ENCODE measurements at places on chromosomes 2 and 18. TPM values are rescaled to one million over a fixed set of nuclear protein-coding genes. Genes with fewer than 3 reads are reported as not detected.

ANKRD30B gene
- 10.5 TPM for polyA plus RNA-seq

NCK2 gene
- 67.7 TPM for polyA plus RNA-seq

RBM44 gene
- polyA plus RNA-seq: 21.1 TPM

ACTR3 gene
- 180 TPM for polyA plus RNA-seq

BOLL gene
- polyA plus RNA-seq: 256 TPM

GALNT13 gene
- polyA plus RNA-seq: 0.92 TPM

SNORC gene
- polyA plus RNA-seq: 7.3 TPM

TSPYL6 gene
- 53.9 TPM for polyA plus RNA-seq

ACP1 gene
- 136 TPM for polyA plus RNA-seq

THSD7B gene
- polyA plus RNA-seq: 2.1 TPM

CERKL gene
- polyA plus RNA-seq: 0.62 TPM

SERPINB5 gene
- polyA plus RNA-seq: 15.6 TPM

ILKAP gene
- 44.8 TPM for polyA plus RNA-seq

UGT1A10 gene
- polyA plus RNA-seq: 0.29 TPM

NT5DC4 gene
- polyA plus RNA-seq: 4.2 TPM

FHL2 gene
- 99.3 TPM for polyA plus RNA-seq

ADRA2B gene
- 2.1 TPM for polyA plus RNA-seq

SAG gene
- polyA plus RNA-seq: 25.6 TPM

FTCDNL1 gene
- polyA plus RNA-seq: 1.5 TPM

DQX1 gene
- polyA plus RNA-seq: 0.86 TPM

ASB18 gene
- polyA plus RNA-seq: 0.67 TPM

GBX2 gene
- 0.90 TPM for polyA plus RNA-seq

PTRHD1 gene
- 122 TPM for polyA plus RNA-seq

SCN2A gene
- 0.57 TPM for polyA plus RNA-seq

TMEM17 gene
- polyA plus RNA-seq: 7.8 TPM

SIX2 gene
- 1.1 TPM for polyA plus RNA-seq

ERBB4 gene
- polyA plus RNA-seq: 6.1 TPM

PSMA8 gene
- 36.1 TPM for polyA plus RNA-seq

GRHL1 gene
- polyA plus RNA-seq: 4.6 TPM

ARL5A gene
- polyA plus RNA-seq: 19.1 TPM

GPR75 gene
- polyA plus RNA-seq: 2.3 TPM

HOXD9 gene
- polyA plus RNA-seq: 8.2 TPM

OTOF gene
- polyA plus RNA-seq: 1.6 TPM

RGPD3 gene
- 5.3 TPM for polyA plus RNA-seq

RAX gene
- not detected for polyA plus RNA-seq

INHA gene
- polyA plus RNA-seq: 265 TPM

RGPD5 gene
- polyA plus RNA-seq: 20.1 TPM

CROCC2 gene
- 0.51 TPM for polyA plus RNA-seq

RNF149 gene
- polyA plus RNA-seq: 58.0 TPM

Data from testis (tissue), 5 donors.